ENCODE measurements at places on chromosomes 12 and 14. TPM values are rescaled to one million over a fixed set of nuclear protein-coding genes. Genes with fewer than 3 reads are reported as not detected.

Gene ASPG
- 0.83 TPM for total RNA-seq

DNA sequence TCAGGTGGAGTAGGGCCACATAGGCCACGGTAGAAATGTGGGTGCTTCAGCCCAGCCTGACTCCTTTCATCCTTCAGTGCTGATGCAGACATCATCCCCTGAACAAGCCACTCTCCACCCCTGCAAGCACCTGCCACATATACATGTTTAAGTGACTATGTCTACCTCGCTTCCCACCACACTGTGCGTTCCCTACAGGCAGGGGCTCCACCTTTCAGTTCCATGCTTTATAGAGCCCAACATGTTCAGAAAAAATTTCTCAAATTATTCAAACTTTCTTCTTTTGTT, 11.6 kb downstream of the SLC7A7 start:
- DNase-seq, result no peak

- DNase-seq, result no peak
Observed at GRCh38 chr12:3885277-3886094, 12.3 kb upstream of the PARP11 start.

GRCh38 chr12:115233891-115234543, 550.0 kb upstream of the TBX3 start:
- no peak for DNase-seq
